ENCODE measurements at places on chromosomes 6 and 20.

DNA sequence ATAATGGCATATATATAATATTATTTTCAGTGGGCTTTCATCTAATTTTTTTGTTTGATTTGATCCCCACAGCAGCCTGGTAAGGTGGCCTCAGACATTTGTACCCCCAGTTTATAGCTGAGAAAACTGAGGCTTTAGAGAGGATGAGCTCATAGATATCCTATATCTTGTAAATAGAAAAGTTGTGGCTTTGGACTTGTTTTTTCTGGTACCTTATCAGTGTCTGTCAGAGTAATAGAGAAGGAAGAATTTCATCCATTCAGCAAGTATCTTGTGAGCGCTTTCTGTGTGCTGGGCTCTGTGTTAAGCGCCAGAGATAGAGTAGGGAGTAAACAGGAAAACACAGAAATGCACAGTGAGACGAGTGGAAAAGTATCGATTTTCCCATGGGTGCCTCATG is 27.9 kb downstream of the TAF11 start:
- no peak for DNase-seq

GRCh38 chr6:159400826-159401225 is 231.6 kb downstream of the FNDC1 start:
- no peak for DNase-seq

- no peak for DNase-seq
Measured at GRCh38 chr6:68895929-68896328, 260.8 kb downstream of the ADGRB3 start.

- no peak for DNase-seq
Measured at GRCh38 chr6:169933839-169934698, 182.6 kb downstream of the ERMARD start.

GRCh38 chr6:36248980-36249379 is 20.9 kb upstream of the PNPLA1 start:
- DNase-seq, result no peak

DNA sequence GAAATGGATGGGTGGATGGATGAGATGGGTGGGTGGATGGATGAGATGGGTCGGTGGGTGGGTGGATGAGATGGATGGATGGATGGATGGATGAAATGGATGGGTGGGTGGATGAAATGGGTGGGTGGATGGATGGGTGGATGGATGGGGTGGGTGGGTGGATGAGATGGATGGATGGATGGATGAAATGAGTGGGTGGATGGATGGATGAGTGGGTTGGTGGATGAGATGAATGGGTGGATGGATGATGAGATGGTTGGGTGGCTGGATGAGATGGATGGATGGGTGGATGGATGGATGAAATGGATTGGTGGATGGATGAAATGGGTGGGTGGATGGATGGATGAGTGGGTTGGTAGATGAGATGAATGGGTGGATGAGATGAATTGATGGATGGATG is 35.7 kb downstream of the THBS2 start:
- no peak for DNase-seq

DNA sequence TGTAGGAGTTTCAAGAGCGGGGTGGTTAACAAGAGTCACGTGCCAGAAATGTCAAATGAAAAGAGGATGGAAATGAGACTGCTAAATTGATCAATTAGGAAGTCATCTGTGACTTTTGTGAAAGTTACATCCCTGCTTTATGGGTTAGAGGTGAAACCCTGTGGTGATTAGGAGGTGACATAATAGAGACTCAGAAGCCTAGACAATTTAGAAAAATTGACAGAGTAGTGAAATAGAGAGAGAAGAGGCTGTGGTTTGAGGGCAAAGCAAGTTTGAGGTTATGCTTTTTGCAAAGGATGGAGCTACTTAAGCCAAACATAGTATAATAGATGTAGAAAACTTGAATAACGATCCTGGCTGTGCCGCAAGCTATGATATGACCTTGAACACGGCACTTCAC is 71.8 kb downstream of the IMPG1 start:
- no peak for DNase-seq

GRCh38 chr6:105862936-105863607 is 223.1 kb upstream of the PRDM1 start:
- DNase-seq, result no peak

DNA sequence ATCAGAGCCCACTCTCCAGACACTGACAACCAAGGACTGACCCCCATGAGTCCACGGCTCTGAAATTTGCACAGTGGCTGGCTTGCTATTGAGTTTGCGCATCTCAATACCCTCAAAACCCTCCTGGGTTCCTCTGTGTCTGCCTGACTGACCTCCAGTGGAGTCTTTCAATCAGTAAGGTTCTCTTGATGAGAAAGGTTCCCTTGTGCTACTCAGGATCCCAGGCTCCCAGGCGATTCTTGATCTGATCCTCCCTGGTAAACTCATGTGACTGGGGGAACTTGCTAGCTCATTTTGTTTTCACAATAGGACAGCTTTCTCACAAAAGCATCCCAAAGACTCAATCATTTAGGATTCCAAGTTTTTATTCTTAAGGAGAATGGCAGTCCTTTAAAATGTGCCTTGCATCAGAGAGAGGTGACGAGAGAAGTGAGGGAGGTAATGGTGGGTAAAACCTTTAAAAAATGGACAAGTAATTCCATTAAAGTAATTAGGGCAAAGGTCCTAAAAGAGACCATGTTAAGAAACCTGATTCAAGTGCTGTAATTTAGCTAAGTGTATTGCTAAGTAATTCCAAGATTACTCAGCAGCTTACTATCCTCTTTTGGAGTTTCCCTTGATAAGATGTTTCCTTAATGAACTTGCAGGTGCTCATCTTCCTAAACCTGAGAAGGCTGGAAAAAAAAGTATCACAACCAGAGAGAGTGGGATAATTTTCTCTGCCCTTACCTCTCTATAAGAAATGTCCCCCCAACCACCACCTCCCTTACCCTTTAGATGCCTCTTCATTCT is 304.7 kb upstream of the SGK1 start:
- DNase-seq, result no peak

DNA sequence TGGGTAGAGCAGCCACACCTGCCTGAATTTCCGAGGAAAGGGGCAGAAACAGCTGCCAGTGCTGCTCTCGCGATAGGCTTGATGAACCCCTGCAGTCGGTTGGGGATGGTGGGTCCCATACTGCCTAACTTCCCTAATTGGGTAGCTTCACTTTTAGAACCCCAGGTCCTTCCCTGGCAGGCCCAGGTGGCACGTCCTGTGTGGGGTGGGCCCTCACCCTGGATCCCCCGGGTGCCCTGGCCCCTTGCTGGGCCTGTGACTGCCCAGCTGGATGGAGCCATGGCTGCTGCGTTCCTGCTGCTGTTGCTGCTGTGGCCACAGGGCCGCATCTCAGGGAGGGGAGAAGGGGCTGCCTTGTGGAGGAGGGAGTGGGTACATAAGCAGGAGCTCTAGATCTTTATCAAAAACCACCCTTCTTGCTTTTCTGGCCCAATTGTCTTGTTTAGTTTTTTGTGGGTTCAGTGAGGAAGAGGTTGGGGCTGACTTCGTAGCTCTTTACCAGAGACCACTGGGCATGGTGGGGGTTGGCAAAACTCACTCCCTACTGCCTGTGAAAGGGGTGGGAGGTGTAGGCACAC is 19.2 kb downstream of the TREML4 start:
- no peak for DNase-seq

DNA sequence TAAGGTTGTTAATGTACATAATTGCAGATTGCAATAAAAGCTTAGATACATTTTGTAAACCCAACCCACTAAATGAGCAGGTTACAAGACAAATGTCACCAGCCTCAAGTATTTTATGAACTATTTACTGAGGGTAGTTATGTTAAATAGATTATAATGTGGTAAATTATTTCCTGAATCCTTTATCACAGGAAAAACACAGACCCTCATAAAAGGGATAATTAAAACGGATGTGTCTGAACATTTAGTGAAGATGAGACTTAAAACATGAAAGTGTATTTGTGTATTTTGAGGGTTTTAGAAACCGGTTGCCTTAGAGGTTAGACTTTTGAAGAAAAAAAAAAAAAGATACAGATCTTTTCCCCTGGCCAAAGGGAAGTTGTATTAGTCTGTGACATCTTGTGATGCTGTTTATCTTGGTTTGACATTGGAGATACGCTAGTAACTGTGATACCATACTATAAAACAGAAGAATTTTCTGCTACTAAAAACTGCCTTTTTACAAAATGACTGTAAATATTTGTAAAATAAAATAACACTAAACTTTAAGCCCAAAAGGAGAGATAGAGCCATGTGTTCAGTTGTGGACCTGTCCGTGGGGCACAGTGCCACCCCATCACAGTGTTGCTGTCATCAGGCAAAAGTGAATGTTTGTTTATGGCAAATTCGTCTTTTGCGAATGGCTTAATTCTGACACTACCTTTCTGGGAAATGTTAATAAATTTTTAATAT is 9.7 kb downstream of the DYNLT1 start:
- no peak for DNase-seq

DNA sequence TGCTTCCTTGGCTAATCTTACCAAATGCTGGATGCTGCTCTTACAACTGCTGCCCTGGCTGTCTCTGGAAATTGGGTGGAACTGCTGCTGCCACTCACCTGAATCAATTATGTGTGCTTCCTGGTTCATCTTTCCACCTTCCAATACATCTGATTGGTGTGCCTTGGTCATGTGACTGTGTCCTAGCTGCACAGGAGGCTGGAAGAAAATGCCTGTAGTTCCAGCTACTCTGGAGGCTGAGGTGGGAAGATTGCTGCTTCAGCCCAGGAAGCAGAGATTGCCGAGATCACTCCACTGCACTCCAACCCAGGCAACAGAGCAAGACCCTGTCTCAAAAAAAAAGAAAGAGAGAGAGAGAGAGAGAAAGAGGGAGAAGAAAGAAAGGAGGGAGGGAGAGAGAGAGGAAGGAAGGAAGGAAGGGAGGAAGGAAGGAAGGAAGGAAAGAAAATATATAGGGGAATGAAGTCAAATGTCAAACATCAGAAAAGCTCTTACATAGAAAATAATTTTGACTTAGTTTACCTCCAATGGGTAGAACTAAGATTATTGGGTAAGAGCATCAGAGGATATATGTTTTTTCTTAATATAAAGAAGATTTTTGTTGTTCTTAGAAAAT is 14.1 kb upstream of the PPARD start:
- DNase-seq, result peak; percentile 9

DNA sequence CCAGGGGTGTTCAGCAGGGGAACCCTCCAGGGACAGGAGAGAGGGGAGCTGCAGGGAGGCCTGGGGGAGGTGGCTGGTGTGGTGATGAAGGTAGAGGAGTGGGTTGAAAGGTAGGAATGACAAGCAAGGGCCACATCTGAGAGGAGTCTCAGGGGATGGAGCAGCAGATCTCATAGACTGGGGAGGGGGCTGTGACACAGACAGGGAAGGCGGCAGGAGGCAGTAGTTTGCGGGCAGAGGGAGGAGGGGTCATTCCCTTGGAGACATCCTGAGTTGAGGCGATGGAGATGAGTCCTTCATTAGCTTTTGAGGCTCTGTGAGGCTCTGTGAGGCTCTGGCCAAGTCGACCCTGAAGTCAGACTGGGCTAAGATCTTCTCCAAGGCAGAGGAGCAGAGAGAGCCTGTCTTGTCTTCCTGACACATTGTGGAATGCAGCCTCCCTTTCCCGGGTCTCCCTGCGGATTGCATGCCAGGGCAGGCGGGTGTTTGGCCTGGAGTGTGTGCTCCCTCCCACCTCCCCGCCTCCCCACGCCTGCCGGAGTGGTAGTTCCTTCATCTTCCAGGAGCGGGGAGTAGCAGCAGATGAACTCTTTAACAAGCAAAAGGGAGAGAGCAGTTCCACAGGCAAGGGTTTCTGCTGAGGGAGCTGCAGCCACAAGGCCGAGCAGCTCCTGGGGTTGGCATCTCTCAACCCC is 34.3 kb upstream of the MLN start:
- no peak for DNase-seq

DNA sequence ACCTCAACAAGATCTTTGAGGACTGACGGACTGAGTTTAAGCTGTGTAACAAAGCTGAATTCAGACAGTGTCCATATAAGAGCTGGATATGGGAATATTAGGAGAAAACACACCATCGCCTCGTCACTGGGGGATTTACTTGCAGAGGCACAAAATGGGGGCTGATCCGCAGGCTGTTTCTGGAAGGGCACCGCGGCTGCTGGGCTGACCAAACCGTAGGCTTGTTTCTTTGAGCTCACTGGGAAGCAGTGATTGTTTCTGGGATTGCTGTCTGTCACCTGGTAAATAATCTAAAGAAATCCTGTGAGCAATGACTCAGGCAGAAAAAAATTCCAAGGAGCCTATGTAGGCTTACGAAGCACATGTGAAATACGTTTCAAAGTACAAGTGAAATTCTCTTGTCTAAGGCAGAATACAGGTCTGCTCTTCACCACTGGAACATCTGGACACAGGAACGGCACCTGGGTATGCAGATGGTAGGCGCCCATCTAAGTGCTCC is 63.9 kb upstream of the MPC1 start:
- DNase-seq, result no peak

DNA sequence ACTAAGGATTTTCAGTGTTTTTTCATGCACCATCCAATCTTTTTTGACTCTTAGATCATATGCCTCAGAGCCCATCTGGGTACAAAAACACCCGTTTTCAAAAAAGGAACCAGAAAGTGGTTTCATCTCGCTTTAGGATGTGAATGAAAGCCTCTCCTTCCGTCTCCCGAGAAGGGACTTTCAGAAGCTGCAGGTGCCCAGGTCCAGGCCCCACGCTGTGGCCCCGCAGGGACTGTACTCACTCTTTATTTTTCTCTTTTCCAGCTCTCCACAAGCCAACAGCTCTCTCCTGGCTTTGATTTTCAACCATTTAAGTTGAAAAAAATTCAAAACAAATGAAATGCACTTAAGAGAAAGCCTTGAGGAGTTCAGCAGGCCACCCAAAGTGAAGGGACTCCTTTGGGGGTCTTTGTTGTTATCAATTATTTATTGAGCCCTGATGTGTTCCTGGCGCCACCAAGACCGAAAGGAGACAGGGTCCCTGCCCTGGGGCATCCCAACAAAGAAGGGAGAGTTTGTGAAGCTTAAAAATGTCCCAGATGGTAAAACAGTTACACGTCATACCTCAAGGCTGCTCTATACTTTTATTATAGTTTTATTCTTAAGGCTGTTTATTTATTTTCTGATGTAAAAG is 467.3 kb downstream of the PREX1 start:
- DNase-seq, result no peak

- DNase-seq, result no peak
Measured at GRCh38 chr6:44489910-44490604, 102.6 kb downstream of the CDC5L start.

- no peak for DNase-seq
Measured at GRCh38 chr6:6125495-6125894, 118.8 kb upstream of the NRN1 start.

- peak; percentile 21 for DNase-seq
Measured at GRCh38 chr6:125197795-125198269, 44.3 kb downstream of the TPD52L1 start.

DNA sequence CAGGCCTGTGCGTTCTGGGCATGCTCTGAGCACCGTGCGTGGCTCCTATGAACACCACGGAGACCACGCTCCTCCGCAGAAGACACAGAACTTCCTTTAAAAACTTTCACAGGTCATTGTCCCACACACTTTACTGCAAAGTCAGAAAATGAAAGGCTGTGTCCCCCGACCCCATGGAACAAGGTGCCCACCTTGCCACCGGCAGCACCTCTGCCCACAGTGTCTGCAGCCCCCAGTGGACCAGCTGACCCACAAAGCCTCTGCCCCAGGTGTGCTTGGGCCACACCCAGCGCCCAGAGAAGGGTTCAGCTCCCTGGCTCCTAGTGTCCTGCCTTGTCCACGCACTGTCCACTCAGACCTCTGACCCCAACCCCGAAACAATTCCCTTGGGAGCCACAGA is 8.7 kb downstream of the TAF4 start:
- no peak for DNase-seq

GRCh38 chr6:170082067-170082466 is 208.8 kb downstream of the DLL1 start:
- DNase-seq, result no peak

Data from HEK293T (cell line).